Muscle of back (tissue), 13 donors: ENCODE measurements at places on chromosomes 4 and X. TPM values are rescaled to one million over a fixed set of nuclear protein-coding genes. Genes with fewer than 3 reads are reported as not detected.
A peak's percentile ranks its signal among the peaks of the same experiment; 100 is the strongest.

The REELD1 gene
- not detected for polyA plus RNA-seq

The DACH2 gene
- 0.66 TPM for polyA plus RNA-seq

The CEP135 gene
- polyA plus RNA-seq = 7.6 TPM

The ODAPH gene
- not detected for polyA plus RNA-seq

- DNase-seq = peak; percentile 4
Observed at GRCh38 chrX:40778861-40779575, 43.7 kb upstream of the MED14 start.

DNA sequence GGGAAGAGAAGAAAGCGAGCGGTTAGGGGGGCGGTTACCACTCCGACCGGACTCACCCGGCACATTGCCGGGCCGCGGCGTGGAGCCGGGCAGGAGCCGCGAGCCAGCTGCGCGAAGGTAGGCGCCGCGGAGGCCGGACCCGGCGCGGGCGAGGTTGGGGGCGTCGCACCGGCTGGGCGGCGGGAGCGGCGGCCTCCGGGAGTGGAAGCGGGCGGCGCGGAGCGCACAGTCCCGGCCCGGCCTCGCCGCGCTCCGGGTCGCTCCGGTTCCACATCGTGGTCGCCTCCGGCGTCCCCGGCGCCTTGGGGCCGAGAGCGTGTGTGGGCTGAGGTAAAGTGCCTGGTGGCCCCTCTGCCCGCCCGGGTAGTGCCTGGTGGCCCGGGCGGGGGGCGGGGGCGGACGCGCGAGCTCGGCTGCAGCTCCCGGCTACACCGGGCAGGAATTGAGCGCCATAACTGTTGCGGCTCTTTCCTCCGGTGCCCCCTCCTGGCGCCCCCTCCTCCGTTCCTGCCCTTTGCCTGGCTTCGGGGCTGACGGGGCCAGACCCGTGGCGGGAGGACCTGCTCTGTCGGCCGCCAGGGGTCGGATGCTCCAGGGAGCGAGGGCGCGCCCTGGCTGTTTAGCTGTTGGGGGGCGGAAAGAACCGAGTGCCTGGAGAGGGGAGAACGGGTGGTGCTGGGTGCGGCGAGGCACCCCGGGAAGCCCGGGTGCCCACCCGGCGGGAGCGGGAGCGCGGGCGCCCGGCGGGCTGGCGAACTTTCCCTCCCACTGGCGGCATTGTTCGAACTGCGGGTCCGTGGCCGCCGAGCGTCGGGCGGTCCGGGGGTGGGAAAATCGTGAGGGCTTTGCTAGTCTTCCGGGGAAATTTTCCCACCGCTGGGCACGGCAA lies 626 bp downstream of the JADE3 start:
- DNase-seq = peak; percentile 26

- no peak for DNase-seq
Observed at GRCh38 chr4:86261636-86262035, 98.2 kb downstream of the MAPK10 start.

DNA sequence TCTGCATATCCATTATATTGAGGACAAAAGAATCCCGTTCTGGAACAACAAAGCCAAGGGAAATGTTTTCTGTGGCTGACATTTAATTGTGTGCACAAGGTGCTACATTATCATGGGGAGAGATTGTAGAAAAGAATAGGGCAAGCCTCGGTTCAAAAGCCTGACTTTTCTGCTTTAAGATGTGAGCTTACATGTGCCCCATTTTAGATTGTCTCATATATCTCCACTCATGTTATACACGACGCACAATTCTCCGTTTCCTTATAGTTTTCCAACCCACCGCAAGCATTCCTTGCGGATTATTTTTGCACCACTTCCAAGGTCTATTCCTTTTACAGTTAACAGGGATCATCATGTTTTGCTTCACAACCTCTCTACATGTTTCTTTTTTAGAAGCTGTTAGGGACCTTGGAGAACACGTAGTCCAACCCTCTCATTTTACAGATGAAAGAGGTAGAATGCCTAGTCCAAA lies 99.6 kb upstream of the MAML3 start:
- no peak for DNase-seq

DNA sequence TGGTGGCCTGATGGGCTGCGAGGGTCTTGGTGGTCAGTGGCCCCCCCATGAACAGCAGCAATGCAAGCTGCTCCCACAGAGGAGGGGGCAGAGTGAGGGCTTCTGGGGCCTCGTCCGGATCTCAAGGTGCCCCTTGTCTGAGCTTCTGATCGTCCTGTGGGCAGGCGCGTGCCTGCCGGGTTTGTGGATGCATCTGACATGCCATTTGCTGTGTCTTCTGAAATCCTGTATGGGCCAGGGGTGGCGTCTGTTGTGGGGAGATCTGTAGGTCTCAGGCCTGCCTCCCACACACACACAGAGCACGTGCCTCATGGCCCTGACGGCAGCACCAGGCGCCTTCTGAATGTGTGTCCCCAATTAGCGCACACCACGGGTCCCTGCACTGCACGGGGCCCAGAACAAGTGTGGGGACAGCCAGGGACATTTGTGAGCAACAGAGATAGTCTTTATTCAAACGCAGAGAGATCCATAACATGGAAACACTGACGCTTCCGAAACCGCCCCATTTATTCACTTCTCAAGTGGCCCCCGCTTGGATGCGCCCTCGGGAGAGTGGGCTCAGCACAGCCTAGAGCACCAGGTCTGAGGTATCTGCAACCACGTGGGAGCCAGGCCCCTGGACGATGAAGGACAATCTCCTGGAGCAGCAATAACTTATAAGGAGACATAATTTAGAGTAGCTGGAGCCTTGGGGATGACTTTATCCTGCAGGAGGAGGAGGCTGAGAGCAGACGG lies 5.7 kb downstream of the SPON2 start:
- no peak for DNase-seq

- DNase-seq = no peak
Observed at GRCh38 chr4:8185930-8186329, 13.2 kb upstream of the SH3TC1 start.

DNA sequence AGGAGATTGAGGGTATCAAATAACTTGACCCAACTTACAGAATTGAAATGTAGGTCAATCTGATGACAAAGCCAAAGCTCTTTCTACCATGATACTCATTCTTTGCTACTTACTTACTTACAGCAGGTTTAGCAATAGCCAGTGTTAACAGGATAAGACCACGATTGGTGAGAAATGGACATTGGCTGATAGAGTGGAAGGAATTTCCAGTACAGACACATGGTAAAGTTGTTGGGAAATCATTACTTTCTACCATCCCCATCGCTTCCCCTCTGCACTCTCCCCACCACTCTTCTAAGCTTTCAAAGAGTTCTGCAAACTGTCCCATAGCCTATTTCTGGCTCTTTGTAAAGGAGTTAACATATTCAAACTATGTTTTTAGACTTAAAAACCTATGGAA lies 119.7 kb downstream of the CHRNA9 start:
- no peak for DNase-seq

DNA sequence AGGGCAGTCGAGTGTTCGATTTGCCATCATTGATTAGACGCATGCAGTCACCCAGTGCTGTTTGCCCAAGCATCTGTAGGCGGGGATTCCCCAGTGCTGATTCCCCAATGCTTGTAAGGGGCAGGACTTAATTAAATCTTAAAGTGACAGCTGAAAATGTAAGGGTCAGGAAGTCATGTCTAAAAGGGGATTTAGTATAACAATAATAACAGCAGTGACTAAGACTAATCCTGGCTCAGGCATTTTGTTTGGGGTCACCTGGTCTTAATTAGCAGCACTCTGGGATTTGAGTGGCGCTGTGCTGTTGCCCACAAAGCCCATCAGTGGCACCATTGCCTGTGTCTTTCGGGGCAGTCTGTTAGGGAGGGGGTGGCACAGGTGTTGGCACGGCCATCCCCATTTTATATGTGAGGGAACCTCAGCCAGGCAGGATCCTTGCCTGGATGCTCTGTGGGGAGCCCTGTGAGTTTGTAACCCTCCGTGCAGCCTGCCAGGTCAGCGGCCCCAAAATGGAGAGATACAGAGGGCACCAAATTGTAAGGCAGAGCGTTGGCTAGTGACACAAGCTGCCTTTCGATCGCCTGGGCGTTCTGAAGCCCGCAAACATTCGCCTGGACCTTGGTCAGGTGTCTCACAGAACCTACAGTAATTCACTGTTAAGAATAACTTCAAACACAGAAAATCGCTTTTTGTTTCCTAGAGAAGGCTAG lies 146.7 kb downstream of the TBL1X start:
- no peak for DNase-seq

GRCh38 chr4:4480685-4481398 lies 61.0 kb downstream of the STX18 start:
- peak; percentile 37 for DNase-seq
